ENCODE measurements at places on chromosomes 7 and 10.

DNA sequence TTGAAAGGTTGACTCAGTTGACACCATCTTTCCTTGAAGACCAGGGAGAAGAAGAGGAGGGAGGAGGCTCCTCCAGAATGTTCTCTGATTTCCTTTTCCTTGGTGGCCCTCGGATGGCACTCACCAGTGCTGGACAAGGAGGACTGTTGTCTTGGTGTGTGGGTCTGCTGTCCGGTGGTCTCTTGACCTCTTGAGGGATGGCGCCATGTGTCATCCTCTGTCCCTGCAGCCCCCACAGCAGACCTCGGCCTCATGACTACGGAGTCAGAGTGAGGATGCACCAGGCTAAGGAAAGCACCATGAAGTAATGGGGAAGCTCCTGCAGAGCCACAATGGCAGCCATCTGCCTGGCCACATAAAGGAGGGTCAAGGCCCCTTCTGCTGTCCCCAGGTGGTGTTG is 475.0 kb downstream of the GLRX3 start:
- no peak for DNase-seq

DNA sequence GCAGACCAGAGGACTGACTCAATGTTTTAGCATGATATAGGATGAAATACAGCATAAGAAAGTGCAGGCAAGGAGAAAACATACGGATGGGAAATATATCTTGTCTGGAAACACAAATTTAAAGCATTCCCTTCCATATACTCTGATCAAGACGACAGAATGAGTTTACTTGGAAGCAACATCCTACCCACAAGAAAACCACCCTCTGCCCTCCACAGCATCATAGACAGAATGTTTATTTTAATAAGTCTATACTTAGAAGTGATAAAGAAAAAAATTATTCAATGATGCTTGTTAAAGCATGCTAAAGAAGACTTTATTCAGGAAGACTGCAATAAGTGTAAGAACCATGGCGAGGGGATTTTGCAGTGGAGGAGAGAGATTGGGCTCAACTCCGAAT is 32.4 kb upstream of the HIBADH start:
- DNase-seq: no peak

GRCh38 chr10:93980486-93980885 is 13.2 kb upstream of the PLCE1 start:
- DNase-seq: no peak

GRCh38 chr10:52313256-52313932 is 687 bp upstream of the DKK1 start:
- no peak for DNase-seq

DNA sequence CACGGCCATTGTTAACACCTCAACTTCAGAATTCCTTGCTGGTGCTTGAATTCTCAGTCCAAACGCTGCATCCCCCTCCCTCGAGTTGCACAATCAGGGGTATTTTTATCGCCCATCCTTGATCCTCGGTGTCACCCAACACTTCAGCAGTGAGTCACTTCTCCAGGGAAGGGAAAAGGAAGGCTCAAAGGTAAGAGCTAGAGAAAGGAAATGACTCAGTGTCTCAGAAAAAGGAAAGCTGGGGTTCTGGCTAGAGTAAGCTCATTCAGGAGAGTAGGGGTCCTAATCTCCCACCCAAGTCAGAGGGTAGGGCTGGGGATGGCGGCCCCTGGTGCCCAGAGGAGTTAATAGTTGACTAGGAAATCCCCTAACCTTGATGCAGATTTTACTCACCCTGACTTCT is 39.8 kb upstream of the TRIM8 start:
- no peak for DNase-seq

DNA sequence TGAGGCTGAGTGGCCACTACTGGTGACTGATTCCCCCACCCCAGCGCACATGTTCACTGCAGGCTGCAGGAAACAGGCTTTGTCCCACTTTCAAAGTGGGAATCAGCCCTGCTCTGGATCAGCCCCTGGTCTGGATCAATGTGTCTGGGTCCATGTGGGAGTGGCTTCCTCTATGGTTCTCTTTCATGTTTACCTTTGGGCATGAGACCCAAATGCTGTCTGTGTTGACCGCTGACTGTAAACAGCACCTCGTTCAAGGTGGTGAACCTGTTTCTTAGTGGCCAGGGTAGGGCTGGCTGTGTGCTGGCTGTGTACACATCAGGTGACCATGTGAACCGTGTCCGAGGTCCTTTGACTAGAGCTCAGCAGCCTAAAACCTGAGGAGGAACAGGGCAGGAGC is 121.8 kb downstream of the CAMK1D start:
- no peak for DNase-seq

DNA sequence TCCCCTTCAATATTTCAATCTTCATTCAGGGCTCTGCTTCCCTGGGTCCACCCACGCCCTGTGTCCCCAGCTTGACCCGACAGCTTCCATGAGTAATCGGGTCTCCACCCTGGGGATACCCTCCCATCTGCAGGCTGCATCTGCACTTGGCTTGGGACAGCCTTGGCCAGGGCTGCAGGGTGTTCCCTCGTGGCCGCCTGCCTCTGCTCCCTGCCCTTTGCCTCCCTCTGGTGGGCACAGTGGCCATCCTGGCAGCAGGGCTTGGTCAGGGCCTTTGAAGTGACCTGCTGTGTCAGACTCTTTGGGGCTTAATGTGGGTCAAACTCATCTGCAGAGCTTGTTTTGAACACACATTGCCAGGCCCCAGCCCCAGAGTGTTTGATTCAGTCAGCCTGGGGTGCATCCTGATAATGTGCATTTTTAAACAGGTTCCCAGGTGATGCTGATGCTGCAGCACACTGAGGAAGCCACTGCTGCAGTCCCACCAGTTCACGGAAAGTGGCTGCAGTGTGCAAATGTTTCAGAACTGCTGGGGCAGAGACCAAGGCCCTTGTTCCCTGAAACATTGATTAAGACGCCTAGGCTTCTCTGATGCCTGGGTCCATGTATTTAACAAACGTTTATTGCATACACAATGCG is 80.7 kb upstream of the SEC61G start:
- peak; percentile 15 for DNase-seq

GRCh38 chr7:128164061-128164954 is 76.8 kb upstream of the LEP start:
- DNase-seq: no peak

DNA sequence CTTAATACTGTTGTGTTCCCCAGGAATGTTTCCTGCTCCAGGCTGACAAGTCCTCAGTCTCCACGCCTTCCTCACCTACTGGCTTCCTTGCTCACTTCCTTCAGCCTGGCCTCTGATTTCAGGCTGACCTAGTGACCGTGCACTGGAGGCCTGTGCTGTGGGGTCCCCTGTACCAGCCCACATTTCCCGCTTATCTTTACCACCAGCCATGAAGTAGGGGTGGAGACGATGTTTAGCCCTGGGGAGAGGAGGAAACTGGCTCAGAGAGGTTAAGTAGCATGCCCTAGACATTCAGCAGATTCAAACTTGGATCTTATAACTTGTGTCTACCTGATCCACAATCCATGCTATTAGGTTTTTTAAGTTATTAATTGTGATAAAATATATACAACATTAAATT is 4.8 kb upstream of the ZNF488 start:
- DNase-seq: no peak

DNA sequence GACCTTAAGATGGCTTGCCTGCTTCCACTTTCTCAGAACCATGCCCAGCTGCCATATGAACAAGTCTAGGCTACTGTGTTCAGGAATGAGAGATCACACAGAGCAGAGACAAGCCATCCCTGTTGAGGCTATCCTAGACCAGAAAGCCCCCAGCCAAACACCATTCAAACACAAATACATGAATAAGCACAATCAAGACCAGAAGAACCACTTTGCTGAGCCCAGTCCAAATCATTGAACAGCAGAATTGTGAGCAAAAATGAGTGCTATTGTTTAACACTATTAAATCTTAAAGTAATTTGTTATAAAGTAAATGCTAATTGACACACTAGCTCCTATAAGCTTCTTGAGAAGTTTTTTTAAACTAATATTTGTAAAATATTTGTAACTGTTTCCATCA is 79.0 kb upstream of the LYZL1 start:
- no peak for DNase-seq

DNA sequence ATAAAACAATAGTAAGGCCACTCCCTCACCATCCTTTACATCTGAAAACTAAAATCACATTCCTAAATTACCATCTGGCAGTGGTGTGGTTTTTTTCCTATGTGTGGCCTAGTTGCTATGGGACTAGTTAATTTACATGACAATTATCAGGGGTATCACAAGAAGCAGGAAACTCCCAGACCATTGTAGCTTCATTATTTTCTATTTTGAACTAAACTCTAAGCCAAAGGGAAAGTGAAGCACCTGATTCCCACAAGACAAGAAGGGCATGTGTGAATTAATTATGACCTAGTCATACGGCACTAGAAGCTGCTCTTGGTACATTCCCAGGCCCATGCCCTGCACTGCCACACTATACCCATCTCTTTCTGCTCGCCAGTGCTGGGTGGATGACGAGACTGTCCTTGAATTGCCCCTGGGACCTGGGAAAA is 103.4 kb downstream of the ATXN7L1 start:
- no peak for DNase-seq

DNA sequence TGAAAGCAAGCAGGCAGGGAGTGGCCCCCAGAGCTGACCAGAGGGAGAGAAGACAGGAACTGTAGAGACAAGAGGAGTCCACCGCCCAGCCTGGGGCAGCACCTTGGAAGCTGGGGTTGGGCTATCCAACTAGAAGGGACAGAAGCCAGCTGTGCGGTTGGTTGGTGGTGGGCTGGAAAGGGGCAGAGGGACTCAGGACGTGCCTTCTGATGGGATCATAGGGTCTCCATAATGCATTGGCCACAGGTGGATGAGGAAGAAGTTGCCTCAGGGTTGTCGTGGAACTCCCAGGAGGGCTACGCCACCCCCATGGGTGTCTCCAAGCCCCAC is 114.0 kb upstream of the RET start:
- DNase-seq: no peak

GRCh38 chr7:55440040-55440690 is 75.0 kb downstream of the LANCL2 start:
- no peak for DNase-seq

DNA sequence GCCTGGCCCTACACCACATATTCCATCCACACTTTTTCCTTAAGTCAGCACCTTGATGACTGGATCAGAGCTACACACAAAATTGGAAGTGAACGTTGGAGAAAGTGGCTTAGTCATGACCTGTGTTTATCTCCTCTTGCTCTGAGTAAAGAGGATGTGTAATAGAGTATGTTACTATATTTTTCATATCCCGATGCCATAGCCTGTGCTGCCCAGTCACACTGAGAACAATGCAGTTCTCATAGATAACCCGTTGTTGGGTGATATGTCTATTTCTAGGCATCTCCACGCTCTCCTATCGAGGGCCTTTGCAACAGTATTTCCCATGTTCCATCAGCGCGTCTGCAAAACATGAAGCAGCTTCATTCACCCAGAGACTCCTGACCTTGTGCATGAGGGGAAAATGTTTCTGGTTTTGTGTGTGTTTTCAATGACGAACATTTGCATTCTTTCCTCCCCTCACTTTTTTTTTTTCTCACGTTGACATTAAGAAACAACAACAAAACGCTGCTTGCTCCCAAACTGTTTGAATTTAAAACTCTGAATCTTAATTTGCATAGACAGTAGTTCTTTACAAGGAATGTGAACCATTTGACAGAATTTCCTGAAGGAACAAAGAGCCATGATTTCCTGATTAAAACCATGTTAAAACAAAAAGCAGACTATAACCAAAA is 43.4 kb downstream of the GRK5 start:
- peak; percentile 69 for DNase-seq

DNA sequence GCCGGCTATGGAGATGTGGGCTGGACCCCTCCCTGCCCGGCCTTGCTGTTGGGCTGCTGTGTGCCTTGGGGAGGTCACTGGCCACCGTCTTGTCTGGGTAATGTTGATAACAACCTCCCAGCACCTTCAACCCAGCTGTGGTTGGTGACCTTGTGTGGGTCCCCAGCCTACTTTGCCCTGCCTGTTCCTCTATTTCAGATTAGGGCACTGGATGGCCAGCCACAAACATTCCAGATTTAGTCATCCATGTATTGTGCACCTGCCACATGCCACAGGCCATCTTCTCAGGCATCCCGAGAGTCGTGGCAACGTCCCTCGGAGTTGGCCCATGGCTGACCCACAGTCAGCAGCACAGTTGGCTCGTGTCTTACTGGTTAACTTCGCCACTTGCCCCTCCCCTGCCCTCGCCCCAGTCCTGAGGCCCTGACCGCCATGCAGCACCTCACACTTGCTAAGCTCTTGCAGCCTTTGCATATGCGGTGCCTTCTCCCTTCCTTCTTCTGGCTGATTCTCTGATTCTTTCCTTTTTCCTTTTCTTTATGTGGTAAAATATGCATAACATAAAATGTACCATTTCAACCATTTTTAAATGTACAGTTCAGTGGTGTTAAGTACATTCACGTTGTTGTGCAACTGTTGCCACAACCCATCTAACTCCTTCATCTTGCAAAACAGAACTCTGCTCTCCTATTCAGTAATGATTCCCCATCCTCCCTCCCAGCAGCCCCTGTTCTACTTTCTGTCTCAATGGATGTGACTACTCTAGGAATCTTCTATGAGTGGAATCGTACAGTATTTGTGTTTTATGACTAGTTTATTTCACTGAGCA is 60.6 kb downstream of the PRF1 start:
- DNase-seq: no peak

- no peak for DNase-seq
Observed at GRCh38 chr10:97157578-97158095, 28.1 kb downstream of the SLIT1 start.

DNA sequence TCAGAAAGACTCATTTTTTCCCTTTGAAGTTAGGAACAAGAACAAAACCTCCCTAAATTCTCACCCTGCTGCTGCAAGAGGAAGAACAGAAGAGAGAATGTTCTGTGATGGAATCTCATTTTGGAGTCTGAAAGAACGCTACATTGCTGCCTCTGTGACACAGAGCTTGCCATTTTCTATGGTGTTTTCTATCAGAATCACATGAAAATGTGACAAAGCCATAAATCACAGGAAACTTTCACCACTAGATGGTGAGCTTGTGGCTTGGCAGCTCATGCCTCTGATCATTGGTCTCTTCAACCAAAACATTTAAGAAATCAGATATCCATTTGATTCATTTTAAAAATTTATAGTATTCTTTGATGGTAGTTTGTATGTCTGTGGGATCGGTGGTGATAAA is 82.9 kb downstream of the CADPS2 start:
- no peak for DNase-seq

DNA sequence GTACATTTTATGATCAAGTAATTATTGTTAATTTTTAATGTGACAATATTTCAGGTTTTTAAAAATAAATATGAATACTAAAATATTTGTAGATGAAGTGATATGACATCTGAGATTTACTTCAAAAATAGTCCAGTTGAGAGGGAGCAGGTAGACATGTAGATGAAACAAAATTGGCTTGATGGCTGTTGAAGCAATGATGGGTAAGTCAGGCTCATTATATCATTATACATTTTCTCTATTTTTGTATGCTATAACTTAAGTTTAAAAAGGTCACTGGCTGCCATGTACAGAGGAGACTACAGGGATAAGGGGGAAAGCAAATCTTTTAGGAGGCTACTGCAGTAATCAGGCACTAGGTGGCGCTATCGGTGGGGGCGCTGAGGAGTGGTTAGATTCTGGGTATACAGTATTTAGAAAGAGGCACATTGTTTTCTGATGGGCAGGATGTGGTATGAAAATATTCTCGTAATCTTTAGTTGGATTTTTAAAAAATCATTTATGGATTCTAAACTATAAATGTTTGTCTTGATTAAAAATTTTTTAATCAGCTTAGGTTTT is 189.8 kb upstream of the IMMP2L start:
- DNase-seq: peak; percentile 4

- DNase-seq: no peak
Observed at GRCh38 chr10:57696641-57697040, 571.1 kb downstream of the IPMK start.

GRCh38 chr10:306675-307185 is 171.5 kb downstream of the ZMYND11 start:
- DNase-seq: no peak

Data from skin of body (tissue), 3 donors.